ENCODE measurements at places on chromosomes 7 and 10.

DNA sequence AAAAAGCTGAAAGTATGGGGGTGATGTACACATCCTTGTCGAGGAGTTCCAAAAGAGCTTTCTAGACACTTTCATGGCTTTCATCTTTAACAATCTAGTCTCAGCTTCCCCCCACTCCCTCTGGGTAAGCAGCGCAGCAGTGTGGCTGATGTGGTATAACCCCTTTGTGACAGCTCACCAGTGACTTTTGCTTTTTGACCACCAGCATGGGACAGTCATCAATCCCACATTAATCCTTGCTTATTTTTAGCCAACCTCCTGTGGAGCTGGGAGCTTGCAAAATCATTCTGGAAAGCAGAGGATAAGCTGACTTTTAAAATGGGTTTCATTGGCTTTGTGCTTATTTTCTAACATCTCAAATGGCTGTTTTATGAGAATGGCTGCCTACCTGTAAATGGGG is 272.7 kb downstream of the HDAC9 start:
- no peak overlapping the region for H3K4me3 ChIP-seq
- no peak for DNase-seq
- H3K27ac ChIP-seq = no peak overlapping the region
- peaks cover 13% of the 10 kb centered on the region for H3K4me1 ChIP-seq
- no peaks in the 10 kb centered on the region for H3K36me3 ChIP-seq
- no peaks in the 10 kb centered on the region for H3K27me3 ChIP-seq

DNA sequence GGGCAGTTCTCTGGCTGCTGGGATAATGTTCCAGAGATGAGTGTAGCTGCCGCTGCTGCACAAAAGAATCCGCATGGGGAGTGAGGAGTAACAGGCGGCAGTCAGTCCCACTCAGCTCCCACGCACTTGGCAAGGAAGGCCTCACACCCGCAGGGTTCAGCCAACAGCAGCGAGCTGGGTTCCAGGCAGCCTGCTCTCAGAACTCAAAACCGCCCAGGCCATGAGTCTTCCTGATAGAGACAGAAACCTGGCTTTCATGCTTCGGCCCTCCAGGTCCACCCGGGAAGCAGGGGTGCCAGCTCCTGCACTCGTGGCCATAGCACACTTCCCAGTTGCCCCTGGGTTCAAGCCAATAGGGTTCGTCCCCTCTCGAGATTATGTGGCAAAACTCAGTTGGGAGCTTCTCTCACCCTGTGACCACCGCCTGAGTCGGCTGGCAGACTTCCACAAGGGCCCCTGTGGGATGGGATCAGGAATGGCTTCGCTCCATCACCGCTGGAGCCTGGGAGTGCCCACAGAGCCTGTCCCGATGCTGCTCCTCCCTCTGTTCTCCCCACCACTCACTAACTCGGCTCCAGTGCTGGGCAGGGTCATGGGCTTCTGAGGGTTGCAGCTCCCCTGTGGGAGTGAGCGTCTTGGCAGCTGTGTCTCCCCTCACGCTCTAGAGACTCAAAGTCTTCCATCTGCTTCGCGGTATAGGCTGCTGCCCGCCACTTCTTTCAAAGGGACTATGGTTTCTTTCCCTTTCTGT is 20.6 kb downstream of the CLRN3 start:
- H3K27me3 ChIP-seq = peaks cover 2% of the 10 kb centered on the region
- no peak overlapping the region for H3K4me3 ChIP-seq
- no peak overlapping the region for H3K27ac ChIP-seq
- H3K36me3 ChIP-seq = no peaks in the 10 kb centered on the region
- no peaks in the 10 kb centered on the region for H3K4me1 ChIP-seq

- DNase-seq = no peak
- H3K27me3 ChIP-seq = peaks cover 37% of the 10 kb centered on the region
- H3K4me1 ChIP-seq = peaks cover 30% of the 10 kb centered on the region
- H3K27ac ChIP-seq = peak overlapping the region; percentile 35
Observed at GRCh38 chr7:108004220-108005142, 1.5 kb upstream of the LAMB1 start.

DNA sequence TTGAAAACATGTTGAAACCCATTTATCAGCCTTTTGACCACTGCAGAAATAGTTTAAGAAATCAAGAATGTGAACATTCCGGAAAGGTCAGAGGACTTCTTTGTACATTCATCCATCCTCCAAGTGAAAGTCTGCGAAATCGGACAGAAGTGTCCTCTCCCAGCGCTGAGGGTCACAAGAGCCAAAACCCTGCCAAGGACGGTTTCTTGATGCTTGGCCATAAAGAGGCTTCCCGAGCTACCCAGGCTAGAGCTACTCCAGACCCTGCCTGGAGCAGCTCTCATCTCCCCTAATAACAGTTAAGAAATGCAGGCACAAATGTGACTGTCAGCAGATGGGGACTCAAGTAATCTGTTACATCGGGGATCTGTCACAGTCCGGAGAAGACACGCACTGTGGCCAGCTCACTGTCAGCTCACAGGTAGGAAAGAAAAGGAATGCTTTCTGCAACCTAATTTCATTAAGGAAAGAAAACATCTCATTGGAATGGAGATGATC is 4.5 kb upstream of the CYTH3 start:
- H3K27ac ChIP-seq = peak overlapping the region; percentile 73
- no peak for DNase-seq
- H3K36me3 ChIP-seq = no peaks in the 10 kb centered on the region
- H3K4me3 ChIP-seq = peak overlapping the region; percentile 64

Data from type B pancreatic cell (in vitro differentiated cells).